ENCODE measurements at places on chromosomes 12 and 14.

DNA sequence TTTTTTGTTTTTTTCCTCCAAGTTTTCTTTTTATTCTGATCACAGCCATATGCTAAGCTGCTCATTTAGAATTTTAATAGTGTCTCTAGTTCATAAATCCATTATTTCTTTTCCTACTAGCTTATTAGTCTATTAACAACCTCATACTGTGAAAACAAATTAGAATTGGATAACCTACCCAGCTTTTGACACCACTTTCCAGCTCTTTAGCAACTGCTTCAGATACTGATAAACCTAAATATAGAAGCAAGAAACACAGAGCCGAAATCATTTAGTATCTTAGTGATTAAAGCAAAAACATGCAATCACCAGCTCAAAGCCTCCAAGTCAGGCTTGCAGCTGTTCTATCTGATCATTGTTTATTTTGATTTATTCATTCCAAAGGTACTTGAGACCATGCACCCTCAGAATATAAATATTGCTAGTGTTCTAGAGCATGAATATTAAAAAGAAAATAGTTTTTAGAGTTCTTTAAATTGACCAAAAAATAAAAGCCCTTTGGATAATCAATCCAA lies 121.5 kb downstream of the STXBP6 start:
- no peak for DNase-seq

DNA sequence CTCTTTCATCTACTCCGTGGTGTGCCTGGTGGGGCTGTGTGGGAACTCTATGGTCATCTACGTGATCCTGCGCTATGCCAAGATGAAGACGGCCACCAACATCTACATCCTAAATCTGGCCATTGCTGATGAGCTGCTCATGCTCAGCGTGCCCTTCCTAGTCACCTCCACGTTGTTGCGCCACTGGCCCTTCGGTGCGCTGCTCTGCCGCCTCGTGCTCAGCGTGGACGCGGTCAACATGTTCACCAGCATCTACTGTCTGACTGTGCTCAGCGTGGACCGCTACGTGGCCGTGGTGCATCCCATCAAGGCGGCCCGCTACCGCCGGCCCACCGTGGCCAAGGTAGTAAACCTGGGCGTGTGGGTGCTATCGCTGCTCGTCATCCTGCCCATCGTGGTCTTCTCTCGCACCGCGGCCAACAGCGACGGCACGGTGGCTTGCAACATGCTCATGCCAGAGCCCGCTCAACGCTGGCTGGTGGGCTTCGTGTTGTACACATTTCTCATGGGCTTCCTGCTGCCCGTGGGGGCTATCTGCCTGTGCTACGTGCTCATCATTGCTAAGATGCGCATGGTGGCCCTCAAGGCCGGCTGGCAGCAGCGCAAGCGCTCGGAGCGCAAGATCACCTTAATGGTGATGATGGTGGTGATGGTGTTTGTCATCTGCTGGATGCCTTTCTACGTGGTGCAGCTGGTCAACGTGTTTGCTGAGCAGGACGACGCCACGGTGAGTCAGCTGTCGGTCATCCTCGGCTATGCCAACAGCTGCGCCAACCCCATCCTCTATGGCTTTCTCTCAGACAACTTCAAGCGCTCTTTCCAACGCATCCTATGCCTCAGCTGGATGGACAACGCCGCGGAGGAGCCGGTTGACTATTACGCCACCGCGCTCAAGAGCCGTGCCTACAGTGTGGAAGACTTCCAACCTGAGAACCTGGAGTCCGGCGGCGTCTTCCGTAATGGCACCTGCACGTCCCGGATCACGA lies 2.2 kb downstream of the SSTR1 start:
- no peak for DNase-seq

DNA sequence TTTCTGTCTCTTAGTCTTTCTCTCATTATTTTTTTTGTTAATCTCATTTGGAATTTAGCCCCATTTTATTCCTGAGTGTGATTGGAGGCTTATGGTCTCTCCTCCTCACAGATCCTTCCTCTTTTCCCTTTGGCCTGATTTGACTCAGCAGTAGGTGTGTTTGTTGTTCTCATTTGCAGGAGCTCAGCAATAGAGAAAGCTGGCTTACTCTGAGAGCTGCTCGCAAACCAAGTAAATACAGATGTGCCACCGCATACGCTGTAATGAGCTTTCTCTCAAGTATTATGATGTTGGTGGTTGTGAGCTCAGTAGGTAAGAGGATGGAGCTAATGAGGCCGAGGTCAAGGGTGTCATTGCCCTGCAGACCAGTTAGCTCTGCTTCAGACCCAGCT lies 206.5 kb downstream of the ETV6 start:
- DNase-seq = no peak

DNA sequence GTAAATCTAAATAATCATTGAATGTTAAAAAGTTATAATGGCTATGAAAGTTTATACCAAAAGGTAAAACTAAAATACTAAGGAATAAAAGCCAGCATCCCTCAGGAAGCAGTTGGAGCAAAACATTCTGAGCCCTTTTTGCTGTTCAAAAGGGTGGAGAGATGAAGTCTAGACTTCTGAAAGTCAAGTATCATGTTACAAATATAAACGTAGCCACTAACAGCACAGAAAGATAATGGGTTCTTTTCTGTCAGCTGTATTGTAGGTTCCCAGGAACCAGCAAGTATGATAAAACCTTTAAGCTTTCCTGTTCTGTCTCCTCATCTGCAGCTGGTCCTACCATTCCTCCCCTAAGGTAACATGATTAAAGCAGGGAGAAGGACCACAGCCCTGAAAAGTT lies 16.4 kb upstream of the PLD4 start:
- no peak for DNase-seq

DNA sequence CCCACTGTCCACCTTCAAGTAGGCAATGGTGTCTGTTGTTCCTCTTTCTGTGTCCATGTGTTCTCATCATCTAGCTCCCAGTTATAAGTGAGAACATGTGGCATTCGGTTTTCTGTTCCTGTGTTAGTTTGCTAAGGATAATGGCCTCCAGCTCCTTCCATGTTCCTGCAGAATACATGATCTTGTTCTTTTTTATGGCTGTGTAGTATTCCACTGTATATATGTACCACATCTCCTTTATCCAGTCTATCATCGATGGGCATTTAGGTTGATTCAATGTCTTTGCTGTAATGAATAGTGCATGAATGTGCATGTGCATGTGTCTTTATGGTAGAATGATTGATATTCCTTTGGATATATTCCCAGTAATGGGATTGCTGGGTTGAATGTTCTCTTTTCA lies 123.3 kb upstream of the LHX5 start:
- DNase-seq = no peak
